ENCODE measurements at places on chromosomes 2 and 18. TPM values are rescaled to one million over a fixed set of nuclear protein-coding genes. Genes with fewer than 3 reads are reported as not detected.

DNA sequence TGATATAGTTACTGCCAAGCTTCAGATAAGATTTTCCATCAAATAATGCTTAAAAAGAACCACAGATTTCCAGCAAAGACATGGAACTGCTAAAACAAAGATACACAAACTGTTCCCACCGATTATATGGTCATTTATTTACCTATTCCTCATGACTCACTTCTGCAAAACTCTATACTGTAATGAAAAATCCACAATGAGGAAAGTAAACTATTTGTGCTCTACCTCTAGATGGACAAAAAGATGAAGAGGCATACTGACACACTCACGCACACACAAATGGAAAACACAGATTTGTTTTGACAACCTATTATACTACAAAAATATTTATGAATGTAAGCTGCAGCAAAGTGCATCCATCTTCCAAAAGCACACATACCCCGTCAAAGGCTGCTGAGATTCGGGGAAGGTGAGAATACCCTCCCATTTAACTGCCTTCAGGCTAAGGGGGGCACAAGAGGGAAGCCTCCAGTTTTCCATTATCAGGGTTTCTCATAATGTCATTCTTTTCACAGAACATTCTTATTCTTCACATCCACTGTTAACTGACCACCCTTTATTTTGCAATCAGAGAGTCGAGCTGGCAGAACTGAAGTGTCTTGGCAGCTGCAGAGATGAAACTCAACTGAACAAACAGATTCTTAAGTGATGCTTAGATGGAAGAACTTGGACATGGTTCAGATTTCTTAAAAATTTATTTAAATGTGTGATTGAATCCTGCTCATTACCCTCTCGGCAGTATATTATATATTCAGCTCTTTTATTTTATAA lies 115.9 kb upstream of the TANK start:
- no peak for DNase-seq

DNA sequence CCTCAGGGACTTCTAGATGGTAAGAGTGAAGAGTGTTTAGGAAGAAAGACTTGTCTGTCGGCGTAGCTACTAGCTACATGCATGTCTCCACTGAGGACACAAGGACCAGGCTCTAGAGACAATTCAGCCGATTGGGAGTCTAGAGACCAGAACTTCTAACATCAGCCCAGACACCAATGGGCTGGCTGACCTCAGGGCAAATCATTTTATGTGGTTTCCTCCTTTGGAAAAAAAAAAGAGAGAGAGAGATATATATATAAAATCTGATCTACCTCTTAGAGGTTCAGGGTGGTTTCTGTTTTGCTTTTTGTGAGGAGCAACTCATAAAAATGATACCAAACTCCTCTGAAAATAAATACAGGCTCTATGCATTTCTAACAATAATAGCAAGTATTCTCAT lies 212.8 kb downstream of the BCL2 start:
- no peak for DNase-seq

DNA sequence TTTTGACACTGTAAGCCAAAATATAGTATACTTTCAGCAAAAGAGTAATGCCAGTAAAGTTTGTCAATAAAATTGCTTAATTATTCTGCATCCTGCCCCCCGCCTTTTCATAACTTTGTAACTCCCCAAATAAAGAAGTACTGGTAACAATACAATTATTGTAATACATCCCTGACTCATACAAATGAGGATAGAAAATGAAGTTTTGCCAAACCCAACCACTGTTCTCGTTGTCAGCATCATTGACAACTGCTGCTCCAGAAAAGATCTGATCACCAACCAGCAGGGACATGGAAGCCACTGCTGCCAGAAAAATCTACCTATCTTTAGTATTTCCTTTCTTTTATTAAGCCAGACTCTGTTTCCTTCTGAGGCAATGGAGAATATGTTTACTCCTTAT lies 27.1 kb downstream of the SCN3A start:
- no peak for DNase-seq

GRCh38 chr2:126795656-126796055 lies 103.0 kb upstream of the TEX51 start:
- no peak for DNase-seq

DNA sequence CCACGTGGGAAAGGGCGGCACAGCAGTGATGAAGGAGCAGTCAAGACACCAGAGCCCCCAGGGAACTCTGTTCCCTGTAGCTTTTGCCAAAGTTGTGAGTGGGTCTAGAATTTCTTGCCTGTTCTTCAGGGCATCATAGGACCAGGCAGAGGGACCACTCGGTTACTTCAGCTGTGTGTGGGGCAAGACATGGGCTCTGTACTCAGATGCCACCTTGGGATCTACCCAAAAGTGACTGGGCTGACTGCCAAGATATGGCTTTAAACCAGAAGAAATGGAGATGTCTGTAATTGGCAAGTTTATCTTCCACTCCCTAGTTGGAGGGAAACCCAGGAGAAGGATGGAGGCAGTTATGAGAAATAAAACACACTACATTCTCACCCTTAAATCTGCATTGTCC lies 29.6 kb downstream of the KCNF1 start:
- DNase-seq = no peak

DNA sequence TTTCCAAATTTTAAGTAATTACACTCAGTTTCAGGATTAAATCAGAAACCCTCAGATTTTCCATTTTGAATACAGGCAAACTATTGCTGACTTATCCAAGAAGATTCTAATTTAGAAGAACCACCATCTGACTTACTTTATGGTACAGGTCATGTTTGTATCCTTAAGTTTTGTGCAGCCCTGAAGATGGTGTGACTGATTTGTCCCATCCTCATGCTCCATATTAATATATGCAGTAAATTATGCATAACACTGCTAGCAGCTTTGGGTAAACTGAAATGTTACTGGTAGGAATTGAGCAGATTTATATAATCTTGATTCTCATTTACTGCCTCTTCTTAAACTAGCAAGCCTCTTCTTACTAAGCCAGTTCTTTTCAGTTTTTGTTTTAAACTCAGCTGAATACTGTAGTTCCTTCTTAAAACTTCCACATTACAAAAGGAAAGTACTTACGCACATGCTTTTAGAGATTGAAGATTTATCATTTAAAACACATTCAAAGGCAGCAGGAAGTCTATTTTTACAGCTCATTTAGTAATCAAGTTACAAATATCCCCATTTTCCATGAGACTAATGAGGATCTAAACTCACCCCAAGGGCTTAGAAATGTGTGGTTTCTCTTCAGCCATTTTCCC lies 25.7 kb downstream of the MEX3C start:
- DNase-seq = no peak

DNA sequence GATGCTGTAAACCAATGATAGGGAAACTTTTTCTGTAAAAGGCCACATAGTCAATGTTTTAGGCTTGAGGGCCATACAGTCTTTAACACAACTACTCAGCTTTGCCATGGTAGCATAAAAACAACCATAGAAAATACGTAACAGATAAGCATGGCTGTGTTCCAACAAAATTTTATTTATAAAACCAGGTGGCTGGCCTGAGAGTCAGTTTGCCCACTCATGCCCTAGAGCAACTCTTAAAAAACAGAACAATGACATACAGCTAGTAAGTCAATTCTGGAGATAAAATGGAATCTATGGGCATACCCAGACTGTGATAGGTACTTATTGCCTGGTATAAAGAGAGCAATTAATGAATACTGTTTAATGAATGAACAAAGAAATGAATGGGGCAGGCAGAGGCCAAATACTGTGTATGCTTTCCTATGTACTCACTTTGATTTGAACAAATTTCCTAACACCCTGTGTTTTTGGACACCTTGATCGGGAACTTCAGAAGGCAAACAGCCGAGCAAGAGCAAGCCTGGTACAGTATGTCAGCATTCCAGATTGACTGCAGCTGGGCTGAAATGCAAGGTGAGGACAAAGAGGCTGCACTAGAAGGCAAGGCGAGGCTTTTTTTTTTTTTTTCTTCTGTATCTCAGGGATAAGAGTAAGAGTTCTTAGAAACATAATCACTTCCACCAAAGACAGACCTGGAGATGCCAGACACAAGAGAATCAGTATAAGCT lies 315.3 kb downstream of the CLIP4 start:
- no peak for DNase-seq

GRCh38 chr2:10438688-10439087 lies 9.4 kb downstream of the ODC1 start:
- DNase-seq = no peak

GRCh38 chr18:49025426-49025766 lies 74.6 kb upstream of the SMAD7 start:
- no peak for DNase-seq

- no peak for DNase-seq
These were observed 252.5 kb upstream of the SP5 start for GRCh38 chr2:170462433-170463205.

DNA sequence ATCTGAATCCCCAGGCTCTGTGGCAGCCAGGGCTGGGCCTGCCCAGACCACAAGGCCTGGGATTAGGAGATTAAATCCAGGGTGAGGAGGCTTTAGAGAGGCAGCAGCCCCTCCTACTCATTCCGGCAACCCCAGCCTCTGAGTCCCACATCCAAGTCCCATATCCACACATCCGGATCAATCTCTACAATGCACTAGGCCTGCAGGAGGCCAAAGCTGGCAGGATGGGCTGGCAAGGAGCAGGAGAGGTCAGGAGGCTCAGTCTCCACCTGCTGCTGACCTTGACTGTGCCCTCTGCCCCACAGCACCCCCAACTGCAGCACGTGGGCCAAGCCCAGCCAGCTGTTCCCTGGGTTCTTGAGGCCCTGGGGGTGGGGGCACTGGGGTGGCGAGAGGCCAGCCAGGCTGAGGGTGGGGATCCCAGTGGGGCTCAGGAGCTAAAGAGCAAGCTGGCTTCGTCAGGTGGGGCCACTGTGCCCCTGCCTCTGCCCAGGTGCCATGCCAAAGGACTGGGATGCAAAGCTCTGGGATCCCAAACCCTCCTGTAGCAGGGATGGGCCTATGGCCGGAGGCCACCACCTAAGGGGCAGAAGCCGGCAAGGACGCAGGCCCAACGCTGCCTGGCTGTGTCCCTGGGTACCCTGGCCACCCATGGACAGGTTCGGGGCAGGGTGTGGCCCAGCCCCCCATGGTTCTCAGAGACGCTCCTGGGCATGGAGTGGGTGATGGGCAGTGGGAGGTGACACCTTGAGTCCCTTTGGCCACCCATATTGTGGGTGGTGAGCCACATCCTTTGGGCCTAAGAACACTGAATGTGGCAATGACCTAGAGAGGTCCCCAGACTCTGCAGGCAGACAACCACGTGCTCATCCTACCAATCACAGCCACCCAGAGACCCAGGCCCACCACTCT lies 3.2 kb downstream of the KIF1A start:
- DNase-seq = no peak

GRCh38 chr2:10820562-10820961 lies 8.0 kb upstream of the PDIA6 start:
- no peak for DNase-seq

- DNase-seq = no peak
These were observed 141.0 kb upstream of the BCL2L11 start for GRCh38 chr2:110979471-110980338.

GRCh38 chr18:8696749-8697211 lies 8.6 kb upstream of the MTCL1 start:
- peak; percentile 83 for DNase-seq

DNA sequence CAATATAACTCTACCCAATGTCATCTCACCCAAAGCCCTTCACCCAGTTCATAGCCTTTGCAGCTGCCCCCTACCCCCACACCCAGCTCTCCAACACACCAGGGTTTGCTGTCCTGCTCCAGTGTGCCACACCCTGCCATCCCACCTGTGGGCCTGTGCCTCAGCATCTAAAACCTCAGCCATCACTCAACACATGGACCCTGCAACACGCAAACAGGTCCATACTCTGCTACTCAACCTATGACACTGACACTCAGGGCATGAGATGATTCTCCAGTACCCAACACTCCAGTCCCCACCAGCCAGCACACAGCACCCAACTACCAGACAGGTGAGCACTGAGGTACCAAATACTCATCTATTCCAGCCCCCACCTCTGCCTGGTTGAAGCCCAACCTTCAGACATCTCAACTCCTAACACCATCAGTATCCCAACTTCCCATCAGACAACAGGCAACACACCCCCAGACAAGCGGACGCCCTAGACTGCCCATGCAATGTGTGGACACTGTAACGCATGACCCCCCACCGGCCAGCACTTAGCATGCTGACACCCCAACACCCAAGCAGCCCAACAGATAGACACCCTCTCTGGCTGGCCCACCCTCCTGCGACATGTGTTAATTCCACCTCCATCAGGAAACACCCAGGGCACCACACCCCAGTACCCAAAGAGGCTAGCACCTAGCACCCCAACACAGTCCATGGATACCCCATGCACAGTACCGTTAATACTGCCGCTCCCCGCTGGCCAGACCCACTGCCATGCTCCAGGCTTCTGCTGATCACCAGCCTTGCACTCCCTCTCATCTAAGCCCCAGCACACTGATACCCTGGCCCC lies 25.0 kb downstream of the ZAP70 start:
- DNase-seq = no peak

DNA sequence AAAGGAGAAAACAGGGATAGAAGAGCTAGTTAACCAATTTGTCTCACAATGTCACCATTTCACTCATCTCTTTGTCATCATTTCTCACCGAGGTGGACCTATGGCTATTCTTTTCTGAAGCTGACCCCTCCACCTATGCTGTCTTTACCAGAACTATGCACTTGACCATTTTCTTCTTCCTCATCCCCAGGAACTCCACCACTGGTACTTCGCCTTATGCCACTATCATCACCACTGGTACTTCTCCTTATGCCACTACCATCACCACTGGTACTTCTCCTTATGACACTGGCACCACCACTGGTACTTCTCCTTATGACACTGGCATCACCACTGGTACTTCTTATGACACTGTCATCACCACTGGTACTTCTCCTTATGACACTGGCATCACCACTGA lies 745.8 kb upstream of the CHAC2 start:
- no peak for DNase-seq

- DNase-seq = no peak
These were observed 129.2 kb downstream of the HNMT start for GRCh38 chr2:138093455-138093854.

GRCh38 chr2:202609381-202610145 lies 25.2 kb upstream of the FAM117B start:
- DNase-seq = no peak

DNA sequence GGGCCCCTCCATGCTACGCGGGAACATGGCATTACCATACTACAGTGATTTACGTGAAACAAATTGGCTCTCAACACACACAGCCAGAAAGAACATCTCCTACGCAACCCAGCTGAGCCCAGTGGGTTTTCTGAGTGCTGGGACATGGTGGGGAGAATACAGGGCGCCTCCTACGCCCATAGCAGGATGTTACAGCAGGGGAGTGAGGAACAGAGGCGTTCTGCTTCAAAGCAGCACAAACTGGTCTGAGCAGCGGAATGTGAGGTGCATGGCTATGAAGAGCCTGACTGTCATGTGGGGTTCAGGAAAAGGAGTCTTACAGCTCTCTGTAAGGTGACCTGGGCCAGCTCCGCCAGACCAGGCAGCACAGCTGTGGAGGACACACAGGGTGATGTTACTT lies 108.6 kb upstream of the REV1 start:
- DNase-seq = no peak

GRCh38 chr2:10083692-10084211 lies 3.5 kb upstream of the CYS1 start:
- DNase-seq = no peak

- DNase-seq = no peak
These were observed 256.7 kb upstream of the LRRTM4 start for GRCh38 chr2:77778917-77779316.

The EPHA4 gene
- 9.0 TPM for total RNA-seq

The DOCK10 gene
- 20.1 TPM for total RNA-seq

The SPDYA gene
- 0.89 TPM for total RNA-seq

The SULT1C2 gene
- total RNA-seq = 154 TPM

The C2orf42 gene
- total RNA-seq = 22.6 TPM

The REG3A gene
- 2.9 TPM for total RNA-seq

The LYG2 gene
- not detected for total RNA-seq

The TPRKB gene
- 16.8 TPM for total RNA-seq

The ZNF385B gene
- 3.2 TPM for total RNA-seq
